Posterior cingulate gyrus (tissue), 11 donors: ENCODE measurements at places on chromosomes 1 and 21.

GRCh38 chr1:190019717-190020116, 457.9 kb downstream of the BRINP3 start:
- no peak for DNase-seq

DNA sequence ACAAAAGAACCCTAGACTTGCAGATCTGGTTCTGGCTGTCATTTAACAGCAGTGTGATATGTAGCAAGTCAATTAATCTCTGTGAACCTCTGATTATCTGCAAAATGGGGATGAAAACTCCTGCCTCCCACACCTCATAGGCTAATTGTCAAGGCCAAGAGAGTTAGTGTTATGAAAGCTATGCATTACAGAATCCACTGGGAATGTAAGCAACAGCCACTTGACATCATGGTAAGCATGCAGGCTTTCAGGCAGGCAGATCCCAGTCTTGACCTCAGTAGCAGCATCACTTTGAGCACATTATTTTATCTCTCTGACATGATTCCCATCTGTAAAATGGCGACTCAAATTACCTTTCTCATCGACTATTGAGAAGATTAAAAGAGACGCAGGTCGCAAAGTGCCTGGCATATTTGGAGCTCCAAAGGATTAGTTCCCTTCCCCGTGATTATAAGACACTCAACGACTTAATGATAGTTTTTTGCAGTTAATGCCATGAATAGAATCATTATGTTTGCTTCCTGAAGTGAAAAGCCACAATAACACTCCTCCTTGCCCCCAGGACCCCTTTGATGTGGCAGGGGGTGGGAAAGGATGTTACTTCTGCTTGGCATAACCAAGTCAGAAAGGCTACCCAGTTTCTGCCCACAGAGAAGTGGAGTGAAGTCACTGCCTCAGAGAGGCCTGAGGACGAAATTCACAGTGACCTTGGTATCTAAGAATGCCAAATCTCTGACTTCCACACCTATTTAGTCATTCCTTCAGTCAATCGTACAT, 273.0 kb upstream of the NFIA start:
- no peak for DNase-seq

DNA sequence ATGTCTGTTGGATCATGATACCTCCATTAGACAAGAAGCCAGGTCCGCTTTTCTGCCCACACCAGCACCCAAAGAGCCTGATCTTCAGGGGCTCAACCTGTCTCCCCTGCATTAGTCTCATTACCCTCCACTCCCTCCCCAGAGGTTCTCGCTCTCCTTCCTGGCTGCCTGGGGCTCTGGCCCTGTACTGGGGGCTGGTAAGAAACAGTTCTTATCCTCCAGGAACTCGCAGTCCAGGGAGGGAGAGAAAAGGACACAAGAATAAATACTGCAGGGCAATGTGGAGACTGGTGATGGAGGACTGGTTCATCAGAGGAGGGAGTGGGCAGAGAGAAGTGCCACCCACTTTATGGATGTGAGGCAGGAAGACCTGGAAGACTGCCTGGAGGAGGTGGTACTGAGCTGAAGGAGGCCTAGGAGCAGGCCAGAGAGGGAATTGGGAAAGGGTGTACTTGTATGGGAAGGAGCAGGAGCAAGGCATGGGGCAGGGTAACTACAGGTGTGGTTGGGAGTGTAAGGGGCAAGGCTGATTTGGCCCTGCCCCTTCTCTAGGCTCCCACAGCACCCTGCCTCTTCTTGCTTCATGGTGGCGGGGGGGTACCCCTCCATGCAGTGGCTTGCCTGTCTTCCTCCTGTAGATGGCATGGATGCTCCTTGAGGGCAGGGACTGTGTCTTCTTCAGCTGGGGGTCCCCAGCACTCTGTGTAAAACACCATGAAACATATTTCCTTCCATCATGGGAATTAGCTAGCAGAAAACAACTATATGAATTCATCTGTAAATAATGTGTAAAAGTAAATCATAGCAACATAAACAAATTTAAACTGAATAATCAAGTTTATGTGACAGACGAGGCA, 5.0 kb downstream of the LRRC71 start:
- DNase-seq: no peak

DNA sequence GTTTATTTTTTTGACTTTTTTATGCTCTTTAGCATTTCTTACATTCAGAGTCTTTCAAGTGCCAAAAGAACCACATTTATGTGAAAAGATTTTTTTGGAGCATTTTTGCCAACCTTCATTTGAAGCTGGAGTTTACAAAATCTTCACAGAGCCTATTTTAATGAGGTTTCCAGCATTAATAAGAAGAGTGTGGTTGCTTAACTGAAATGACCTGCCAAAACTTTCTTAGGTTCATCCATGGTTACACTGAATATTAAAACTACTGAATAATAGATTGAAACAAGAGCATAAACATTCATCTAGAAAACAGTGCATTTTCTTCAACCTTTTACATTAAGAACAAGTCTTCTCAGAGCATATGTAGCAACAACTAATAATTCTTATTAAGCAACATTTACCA, 672.3 kb upstream of the CXADR start:
- DNase-seq: no peak

GRCh38 chr1:243407284-243408018, 151.6 kb downstream of the SDCCAG8 start:
- DNase-seq: no peak

DNA sequence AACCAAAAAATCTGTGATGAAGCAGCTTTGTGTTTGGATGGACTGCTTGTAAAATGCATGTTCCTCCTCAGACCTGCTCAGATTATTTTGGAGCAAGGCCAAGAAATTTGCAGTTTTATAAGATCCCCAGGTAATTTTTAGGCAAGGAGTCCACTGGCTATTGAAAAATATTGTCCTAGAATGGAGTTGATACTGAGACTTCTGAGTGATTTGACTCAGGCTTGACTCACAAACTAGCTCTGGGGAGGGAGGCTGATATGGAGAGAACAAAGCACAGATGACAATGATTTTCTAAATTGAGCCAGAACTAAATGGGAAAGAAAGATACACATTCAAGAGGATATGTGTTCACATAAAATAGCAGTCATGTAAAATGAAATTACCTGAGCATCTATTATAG, 36.7 kb downstream of the AGL start:
- no peak for DNase-seq

DNA sequence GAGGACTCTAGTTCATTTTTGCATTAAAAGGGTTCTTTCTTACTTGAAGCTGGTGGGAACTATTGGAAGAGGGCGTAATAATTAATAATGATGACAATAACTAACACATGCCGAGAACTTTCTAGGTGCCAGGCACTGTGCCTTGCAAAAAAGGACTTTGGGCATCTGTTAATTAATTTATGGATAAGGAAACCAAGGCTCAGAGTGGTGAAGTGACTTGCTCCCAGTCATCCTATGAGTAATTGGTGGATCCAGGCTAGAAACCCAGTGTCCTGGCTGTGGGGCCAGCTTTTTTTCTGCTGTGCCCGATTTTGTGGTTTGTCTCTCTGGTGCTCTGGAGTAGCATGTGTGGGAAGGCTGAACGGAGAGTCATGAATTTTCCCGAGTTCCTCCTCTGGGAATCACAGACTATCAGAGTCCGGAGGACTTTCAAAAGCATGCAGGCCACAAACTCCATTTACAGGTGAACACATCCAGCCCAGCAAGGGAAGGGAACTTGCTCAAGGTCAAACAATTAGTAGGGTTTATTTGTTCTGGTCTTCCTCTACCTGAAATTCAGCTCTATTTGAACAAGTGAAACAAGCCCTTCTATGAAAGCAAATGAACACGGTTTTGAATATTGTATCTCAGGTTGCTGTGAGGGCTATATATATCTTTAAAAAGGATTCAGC, 23.4 kb downstream of the ROR1 start:
- no peak for DNase-seq

DNA sequence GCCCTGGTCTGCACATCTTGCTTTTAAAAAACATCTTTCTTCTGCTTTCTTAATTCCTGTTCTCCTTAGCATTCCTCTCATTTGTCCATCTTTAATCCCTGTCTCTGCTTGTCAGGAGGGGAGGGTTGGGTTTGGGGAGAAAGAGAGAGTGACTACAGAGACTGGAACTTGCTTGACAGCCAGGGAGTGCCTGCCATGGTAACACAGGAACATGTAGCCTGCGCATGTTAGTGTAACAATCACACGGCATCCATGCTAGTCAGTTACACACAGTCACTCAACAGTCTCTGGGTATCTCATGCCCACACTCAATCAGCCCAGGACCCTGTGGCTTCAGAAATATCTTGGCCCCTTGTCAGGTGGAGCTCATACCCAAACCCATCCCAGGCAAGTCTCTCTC, 818 bp upstream of the TFAP2E start:
- DNase-seq: no peak

DNA sequence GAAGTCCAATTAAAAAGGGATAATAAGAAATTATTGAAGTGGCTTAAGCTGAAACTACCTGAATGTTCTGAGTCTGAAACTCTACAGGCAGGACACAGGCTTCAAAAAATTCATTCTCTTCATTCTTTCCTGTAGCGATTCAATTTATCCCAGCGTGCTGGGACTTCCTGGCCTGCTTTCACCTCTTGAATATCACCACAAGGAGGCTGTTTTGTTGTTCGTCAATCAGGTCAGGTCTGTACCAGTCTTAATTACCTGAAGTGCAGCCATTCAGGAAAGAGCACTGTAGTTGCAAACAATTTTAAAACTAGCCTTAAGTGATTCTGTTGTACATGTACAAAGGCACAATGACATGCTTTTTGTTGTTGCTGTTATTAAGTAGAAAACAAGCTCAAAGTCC, 38.4 kb downstream of the FYB2 start:
- no peak for DNase-seq

DNA sequence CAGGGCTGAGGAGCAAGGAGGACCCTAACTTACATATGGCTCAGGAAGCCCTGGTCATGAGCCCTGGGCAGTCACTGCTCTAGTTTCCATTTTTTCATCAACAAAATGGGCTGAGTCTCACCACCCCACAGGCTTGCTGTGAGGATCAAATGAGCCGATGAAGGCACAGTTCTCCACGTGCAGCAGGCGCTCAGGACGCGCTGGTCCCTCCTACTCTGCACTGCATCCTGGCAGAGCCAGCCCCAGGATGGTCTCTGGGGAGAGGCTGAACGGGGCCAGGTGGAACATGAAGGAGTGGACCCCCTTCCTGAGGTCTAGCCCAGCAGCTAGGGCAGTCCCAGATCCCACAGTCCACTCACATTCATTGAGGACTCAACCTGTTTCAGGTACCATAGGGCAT, 349.3 kb downstream of the PTPRU start:
- DNase-seq: no peak

DNA sequence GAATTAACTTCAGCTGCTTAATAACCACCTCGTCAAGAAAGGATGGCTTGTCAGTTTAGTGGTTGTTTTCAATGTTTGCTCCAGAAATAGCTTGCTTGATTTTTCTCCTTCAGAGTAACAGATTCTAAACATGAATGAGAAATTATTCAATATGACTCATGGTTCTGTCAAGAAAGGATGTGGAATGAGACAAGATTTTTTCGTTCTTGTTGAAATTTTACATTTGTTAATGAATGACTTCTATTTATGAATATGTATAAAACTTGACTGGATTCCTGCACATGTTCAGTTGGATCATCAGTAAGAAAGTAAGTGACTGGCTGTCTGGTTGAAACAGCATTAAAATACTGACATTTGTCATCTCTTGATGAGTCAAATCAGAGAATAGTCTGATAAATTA, 38.3 kb downstream of the IFI44 start:
- no peak for DNase-seq

DNA sequence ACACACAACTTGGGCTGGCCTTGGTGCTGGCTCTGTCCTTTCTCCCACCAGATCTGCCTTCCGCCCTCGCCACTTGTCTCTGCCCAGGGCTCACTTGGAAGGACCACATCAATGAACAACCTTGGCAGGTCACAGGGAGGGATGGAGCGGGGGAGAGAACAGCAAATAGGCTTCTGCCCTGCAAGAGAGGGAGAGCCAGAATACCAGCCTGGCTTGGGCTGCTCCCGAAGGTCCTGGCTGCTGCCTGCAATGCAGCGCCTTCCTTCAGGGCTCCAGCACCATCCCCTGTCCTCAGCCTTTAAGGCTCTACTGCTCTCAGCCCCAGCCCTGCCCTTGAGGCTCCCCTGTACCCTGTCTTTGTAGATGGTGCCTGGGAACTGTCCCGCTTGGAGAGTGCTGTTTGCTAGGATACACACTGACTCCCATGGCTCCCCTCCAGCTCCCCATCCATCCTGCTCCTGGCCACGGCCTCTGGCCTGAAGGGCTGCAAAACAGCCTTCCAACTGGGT, 43.8 kb downstream of the HIVEP3 start:
- DNase-seq: no peak

DNA sequence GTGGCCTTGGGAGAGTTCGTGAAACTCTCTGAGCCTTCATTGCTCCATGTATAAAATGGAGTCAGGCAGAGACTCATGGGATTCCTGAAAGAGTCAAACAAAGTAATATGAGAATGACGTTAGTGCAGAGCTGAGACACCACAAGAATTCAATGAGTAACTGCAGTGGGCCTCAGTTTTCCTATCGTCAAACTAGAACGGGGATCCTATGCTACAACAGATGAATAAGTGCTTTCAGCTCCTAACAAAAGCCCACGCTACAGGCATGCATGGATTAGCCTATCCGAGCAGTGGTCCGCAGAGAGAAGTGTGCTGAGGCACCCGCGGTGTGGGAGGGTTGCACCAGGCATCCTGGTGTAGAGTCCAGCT, 124.7 kb downstream of the SYF2 start:
- no peak for DNase-seq

- no peak for DNase-seq
Observed at GRCh38 chr1:68401506-68401905, 48.2 kb downstream of the RPE65 start.

DNA sequence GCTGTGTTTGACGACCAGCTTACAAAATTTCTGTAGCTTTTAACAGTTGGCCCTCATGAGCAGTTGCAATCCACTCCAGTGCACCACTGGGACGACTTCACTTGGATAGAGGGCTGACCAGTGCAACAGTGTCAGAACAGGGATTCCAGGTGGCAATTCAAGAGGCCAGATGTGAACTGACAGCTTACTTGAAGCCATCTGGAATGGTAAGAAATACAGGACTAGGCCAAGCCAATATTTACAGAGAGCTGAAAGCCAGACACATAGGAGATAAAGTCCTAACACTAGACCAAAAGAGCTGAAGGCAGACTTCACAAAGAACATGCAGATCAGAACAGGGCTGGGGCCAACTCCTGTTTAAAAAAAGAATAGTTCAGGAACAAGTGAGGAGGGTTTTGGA, 93.5 kb upstream of the NFIA start:
- DNase-seq: no peak

DNA sequence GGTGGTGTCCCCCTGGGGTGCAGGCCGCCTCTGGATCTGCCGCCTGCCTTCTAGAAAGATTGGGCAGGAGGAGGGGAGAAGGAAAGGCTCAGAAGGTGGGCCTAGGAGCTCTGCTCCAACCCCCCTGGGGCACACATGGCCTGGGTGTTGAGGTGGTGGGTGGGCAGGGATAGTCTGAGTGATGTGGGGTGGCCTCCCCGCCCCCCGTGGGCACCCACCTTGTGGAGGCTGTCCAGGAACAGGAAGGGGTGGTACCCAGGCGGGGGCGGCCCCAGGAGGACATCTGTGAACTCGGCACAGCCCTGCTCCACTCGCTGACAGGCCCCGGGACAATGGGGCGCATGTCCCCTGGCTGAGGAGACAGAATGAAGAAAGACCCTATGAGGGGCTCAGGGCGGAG, 54.9 kb downstream of the MORN1 start:
- no peak for DNase-seq
